ENCODE measurements at places on chromosomes 4 and X.

DNA sequence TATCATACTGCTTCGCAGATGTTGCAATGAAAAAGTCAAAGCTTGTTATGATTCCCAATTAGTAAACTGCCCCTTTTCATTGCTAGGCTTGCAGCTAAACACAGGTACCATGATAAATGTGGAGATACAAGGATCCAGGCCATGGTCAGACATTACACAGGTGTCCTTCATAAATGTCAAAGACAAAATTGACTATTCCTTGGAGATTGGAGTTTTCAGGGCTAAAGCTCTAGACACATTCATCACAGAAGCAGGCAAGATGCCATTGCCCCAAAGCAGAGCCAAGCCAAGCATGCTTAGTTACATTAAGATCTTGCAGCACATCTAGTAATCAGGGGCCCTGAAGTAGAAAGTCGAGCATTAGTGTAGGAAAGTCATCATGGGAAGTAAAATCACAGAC is 111.3 kb upstream of the INTU start:
- DNase-seq = no peak

DNA sequence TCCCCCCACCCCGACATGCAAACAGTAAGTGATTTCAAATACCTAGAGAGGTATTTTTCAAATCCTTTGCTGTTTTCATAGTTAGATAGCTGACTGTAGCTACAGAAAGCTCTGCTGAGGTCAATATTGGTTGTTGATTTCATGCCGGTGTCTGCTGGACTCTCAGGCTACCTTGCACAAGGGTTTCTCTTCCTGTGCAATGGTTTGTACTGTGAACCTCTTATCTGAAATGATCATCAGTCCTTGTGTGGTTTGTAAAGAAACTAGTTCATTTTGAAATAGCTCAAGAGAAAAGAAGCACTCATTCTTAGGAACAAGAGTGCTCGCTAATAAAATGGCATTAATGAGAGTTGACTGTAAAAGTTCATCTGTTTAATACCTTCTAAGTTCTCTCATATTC is 2.1 kb downstream of the MTM1 start:
- no peak for DNase-seq

DNA sequence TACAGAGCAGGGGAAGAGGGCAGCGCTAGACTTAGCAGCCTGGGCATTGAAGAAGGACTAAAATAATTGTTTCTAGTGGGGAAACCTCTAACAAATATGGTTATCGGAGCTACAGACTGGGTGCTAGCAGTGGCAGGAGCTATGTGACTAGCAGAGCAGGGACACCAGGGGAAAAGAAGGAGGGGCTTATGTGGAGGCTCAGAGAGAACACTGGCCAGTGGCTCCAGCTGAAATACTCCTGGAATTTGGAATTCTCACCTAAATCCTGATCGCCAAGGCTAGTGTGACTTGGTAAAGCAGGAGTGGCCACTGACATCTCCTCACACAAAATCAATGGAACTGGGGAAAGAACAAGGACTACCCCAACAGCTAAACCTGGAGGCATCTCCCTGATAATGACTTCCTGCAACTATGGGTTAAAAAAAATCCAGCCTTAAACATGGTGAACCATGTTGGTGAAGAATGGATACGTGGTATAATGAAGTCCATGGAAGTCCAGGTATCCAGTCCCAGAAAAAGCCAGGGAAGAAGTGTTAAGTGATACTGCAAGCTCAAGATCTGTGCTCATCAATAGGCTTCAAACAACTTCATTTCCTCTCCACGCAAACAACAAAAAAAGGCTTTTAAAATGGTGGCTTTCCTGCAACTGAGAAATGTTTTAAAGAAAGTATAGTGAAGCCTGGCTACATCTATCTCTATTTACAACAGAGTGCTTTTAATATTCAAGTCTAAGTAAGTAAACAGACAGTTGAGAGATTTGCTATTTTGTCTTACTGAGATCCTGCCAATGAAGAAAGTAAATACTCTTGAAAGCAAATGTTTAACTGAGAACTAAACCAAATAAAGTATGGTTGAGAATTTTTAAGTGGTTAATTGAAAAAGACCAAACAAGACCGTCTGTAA is 1.8 kb downstream of the TAPT1 start:
- no peak for DNase-seq

DNA sequence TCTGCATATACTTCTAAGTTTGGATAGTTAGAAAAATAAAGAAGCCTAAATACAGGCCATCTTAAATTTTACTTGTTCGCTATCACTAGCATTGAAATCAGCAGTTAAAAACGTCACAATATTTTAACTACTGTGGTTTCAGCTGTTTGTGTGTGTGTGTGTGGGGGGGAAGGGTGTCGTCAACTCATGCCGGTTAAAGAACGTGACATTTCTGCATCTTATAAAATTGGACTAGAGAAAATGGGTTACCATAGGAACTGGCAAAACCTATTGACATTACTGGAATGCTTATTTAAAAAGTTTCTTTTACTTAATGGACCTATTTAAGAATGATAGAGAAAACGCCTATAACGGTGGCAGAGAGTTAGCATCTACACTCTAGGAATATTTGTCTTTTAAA is 1.2 kb upstream of the CNKSR2 start:
- DNase-seq = no peak

DNA sequence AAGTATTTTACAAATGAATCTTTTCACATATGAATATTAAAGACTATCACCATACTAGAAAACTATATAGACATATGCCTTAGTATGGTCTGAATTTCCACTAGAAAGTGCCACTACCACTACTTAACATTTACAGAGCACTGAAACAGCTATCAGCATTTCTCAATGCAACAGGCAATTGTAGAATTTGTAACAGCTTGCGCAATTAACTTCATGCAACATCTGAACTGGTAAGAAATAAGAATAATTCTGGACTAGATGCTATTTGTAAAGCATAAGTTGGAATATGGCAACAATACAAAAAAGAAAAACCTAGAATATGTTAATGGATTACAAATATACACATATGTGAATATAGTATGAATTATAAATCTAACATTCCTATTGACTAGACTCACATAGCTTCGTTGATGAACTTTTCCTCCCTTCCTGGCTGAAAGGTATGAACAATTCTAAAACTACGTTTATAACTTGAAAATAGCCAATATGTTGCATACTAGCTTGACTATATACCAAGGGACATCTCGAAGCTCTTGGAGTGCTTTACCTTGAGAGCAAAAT is 82.0 kb downstream of the ATP8A1 start:
- no peak for DNase-seq
